ENCODE measurements at places on chromosomes 11 and 22.

GRCh38 chr11:120579611-120580031 is 68.1 kb downstream of the GRIK4 start:
- DNase-seq = no peak

DNA sequence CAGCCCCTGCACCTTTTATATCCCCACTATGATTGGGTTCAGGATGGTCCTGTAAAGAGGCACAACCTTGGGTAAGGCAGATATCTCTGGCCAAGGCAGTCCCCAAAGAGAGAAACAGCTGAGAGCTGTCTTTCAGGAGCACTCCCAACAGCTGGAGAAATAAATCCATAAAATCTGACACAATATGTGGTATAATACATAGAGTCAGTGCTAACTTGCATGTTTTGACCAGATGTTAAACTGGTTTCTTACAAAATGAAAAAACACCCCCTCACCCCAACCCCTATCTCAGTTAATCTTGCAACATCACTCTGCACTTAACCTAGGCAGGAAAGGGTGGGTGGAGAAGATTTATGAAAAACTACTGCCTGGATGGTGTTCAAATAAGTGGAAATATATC is 44.0 kb upstream of the C11orf87 start:
- no peak for DNase-seq

DNA sequence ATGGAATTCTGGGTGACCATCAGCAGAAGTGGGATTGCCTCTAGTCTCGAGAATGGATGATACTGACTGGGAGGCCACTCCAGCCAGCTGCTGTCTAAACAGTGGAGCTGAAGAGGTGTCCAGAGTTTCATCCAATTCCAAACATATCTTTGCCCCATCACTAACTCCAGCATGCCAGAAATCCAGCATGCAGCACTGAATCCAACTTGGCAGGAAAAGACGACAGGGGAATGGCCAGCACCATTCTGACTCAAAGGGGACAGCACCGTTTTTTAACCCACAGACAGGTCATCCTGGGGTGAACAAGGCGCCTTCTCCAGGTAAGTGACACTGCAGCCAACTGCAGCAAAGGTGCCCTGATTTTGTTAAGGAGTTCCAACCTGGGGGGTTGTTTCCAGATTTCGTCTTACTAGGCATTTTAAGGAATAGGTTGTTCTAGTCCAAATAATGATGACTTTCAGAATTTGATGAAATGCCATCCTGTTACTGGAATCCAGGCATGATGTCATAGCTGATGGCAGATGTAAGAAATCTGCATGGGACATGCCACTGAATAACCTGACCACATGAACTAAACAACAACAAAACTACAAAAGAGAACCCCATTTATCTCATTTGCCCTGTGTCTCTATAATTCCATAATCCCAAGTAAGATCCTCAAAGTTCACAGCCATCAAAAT is 32.3 kb downstream of the FEZ1 start:
- DNase-seq = no peak

DNA sequence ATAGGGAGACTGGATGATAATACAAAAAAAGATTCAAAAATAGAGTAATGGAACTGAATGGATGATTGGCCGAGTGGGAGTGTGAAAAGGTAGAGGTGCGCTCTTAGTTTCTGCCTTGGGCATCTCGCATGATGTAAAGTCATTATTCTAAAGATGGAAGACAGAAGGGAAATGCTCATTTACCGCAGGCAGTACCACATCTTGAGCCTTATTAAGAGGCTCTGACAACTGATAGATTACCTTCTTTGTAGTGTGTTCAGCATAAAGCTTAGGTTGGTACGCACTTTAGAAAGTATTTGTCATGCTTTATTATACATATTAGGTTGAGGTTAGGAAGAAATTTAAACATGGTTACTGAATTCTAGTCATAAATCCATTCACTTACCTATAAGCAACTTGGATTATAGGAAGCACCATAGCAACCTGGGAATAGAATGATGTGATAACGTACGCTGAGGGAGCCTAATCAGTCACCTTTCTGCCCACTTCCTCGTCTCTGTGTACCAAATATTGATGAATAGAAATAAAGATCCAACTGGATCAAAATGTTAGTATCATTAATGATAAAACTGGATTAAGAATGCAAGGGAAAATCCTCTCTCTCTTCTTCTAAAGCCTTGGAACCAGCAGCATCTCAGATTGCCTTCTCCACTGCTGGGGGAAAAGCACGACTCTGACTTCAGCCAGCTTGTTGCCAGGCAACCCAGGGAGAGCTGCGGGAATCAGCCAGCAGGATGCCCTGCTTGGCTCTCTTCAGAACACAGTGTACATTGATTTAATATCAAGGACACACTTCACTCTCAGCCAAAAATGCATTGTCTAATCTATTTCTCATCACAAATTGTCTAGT is 29.0 kb upstream of the VWA5A start:
- DNase-seq = no peak

DNA sequence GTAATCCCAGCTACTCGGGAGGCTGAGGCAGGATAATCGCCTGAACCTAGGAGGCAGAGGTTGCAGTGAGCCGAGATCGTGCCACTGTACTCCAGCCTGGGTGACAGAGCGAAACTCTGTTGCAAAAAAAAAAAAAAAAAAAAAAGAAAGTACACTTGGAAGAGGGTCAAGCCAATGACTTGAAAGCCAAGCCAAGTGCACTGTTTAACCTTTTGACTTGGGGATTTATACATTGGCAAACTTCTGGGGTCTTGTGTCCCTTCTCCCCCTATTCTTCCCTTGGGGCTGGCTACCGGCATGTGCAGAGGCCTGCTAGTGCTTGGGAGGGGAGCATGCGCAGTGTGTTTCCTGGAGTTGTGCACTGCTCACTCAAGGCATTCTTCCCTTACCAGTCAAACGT is 14.3 kb upstream of the THRSP start:
- DNase-seq = no peak

- no peak for DNase-seq
Measured at GRCh38 chr22:41799486-41800347, 762 bp upstream of the CCDC134 start.

DNA sequence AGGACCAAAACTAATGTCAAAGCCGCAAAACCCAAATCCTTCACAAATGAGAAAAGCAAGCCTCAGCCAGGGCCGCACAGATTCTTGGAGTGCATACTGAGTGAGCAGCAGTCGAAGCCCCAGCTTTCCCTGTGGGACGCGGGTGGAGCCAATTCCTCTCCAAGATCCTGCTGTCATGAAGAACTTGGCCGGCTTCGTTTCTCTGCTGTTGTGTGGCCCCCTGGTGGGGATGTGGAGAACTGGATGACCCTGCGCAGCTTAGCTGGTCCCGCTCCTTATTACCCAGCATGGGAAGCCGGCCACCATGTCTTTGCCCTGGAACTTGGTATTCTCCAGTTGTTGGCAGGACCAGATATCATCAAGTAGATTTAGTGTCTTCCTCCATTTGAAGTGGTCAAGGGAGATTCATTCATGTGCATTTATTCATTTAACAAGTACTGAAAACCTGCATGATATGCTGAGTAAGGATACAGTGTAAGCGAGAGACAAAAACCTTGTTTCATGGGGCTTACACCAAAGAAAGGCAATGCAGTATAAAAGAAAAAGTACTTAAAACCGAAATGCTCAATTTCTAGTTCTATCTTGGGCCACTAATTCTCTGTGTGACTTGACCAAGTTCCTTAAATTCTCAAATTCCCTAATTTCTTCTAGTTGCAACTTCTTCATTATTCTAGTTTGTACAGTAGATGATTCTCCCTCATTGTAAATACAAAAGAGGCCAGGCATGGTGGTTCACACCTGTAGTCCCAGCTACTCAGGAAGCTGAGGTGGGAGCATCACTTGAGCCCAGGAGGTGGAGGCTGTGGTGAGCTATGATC is 56.7 kb upstream of the CRTAM start:
- DNase-seq = peak; percentile 71

DNA sequence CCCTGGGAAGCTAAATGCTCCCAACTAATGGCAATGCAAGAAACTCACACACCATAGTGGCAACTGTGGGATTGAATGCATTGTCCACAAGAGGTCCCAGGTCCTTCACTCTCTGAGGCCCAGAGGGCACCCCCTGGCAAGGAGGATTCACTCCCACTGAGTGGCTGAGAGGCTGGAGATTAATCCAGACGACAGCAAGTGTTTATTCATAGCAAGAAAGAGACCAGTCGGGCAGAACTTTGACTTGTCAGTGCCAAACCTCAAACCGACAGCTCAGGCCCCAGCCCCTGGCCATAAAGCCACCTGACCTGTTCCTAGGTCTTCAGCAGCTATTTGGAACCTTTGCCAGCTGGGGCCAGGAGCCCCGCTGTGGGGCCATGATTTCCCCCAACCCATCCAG is 54.5 kb upstream of the MPEG1 start:
- no peak for DNase-seq

DNA sequence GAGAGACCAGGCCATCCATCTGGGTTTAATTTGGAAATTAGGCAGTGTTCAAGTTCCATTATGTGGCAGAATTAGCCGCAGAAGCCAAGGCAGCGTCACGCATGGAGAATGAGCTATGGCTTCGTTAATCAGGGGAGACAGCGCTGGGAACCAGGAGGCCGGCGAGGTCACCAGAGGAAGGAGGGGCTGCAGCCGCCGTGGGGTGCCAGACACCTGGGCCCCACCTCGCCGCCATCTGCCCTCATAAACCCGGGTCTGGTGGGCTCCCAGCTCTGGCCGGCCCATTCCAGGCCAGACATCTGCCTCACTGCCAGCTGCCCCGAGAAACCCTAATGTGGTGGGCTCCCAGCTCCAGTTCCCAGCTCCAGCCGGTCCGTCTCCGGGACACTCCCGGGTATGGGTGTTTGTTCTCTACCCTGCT is 676.9 kb downstream of the BRD1 start:
- DNase-seq = no peak

DNA sequence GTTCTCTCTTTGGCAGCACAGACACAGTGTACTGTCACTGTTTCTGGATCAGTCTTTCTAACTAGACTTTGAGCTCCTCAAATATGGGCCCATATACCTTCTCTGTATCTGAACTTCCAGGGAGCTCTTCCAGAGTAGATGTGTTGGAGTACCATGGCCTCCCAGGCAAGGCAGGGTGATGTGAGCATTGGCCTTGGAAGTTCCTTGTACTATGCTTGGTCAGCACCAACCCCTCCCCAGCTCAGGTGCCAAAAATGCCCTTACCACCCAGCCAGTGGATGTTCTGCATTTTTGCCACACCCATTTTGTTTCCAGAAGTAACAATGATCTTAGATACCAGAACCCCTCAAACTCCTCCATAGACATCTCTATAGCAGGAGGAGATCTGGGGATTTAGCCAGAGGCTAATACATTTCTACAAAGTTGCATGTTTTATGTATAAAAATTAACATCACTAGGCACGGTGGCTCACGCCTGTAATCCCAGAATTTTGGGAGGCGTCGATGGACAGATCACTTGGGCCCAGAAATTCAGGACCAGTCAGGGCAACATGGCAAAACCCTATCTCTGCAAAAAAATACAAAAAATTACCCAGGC is 132.7 kb downstream of the CCDC81 start:
- no peak for DNase-seq

DNA sequence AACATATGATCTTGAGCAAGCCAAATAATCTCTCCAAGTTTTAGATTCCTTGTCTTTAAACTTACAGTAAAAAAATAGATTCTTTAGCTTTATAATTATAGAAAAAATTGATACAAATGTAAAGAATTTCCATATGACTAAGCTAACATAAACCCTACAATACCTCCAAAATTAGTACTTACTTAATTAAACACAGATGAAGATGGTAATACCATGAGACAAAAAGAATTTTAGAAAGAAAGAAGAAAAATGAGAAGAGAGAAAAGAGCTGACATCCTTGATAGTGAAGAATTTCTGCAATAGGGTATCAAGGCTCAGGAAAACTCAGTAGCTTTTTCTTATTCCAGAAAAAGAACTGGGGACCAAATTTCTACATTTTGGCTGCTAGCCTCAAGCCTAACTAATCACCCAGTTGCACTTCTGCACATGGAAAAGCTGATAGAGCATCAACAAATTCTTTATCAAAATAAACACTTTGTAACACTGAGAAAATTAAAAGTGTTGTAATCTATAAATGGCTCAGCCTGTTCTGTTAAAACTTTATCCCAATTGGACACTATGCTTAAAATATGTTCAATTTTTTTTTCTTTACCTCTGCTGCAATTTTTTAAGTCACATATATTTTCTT is 24.7 kb upstream of the SOX6 start:
- DNase-seq = no peak

- no peak for DNase-seq
Measured at GRCh38 chr11:128551611-128552335, 35.6 kb downstream of the ETS1 start.

DNA sequence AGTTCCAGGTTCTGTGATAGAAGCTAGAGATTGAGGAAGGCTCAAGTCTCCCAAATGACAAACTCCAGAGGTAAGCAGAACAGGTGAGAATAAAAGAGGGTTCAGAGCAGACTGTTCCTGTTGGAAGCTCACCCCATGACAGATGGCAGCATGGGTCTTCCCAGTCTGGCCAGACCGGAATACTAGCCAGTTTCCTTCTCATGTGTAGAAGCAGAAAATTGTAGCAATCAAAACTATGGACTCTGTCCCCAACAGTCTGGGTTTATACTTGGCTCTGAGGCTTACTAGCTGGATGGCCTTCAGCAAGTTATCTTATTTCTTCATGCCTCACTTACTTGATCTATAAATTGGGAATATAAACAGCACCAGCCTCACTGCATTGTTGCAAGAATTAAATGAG is 494.8 kb downstream of the MN1 start:
- no peak for DNase-seq

DNA sequence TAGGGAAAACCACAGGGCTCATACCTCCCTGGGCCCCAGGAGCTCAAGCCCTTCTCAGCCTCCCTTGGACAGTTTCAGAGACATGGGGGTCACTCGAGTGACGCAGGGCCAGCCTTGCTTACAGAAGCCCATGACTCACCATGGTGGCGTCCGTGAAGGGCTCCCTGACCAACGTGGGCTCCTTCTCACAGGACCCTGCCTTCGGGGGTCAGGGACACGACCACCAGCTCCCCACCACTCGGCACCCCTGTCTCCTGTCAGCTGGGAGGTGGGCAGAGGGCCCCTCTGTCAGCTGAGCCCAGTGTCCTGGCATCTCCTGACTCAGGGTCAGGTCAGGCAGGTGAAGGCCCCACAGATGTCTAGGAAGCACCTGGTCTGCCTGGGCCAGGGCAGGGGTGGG is 126.3 kb upstream of the ANO1 start:
- no peak for DNase-seq

DNA sequence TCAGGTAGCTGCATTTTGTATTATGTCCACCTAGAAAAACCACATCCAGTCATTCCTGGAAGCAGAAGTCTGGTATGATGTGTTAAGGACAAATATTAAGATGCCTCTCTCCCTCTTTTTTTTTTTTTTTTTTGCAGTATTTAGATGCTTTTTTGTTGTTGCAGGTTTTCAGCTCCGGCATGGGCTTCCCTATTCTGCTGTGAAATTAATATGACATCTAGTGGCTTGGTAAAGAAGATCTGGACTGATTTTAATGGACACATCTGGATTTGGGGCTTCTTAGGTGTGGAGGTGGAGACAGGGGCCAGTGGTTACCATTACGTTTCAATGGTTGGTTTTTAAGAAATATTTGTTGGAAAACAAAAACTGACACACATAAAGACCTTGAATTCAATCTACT is 47.5 kb upstream of the RASSF10 start:
- DNase-seq = no peak

GRCh38 chr11:7640816-7641215 is 32.5 kb downstream of the CYB5R2 start:
- no peak for DNase-seq

Data from stimulated activated CD4-positive, alpha-beta T cell treated with anti-CD3 and anti-CD28 coated beads, TNF-alpha, amount 100 ng/mL, for 1 hour (primary cell).